Posterior cingulate gyrus (tissue), 11 donors: ENCODE measurements at places on chromosomes 12 and 14.

DNA sequence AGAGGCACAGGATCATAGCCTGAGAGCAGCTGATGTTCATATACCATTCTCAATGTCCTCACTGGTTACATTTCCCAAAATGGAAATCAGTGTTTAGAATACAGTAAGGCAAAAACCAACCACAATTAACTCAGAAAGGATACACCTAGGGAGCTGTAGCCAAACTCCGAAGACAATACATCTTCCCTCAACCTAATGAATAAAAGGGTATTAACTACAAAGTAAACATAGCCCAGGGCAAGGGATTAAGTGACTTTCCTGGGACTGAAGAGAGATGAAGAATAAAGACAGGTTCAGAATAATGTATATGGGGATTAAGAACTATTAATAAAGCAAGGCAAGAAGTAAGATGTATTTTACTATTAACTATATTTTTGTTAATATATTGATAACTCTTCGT, 79.5 kb downstream of the RPS29 start:
- DNase-seq = no peak

- DNase-seq = no peak
Measured at GRCh38 chr12:68888243-68888642, 44.7 kb downstream of the CPM start.

DNA sequence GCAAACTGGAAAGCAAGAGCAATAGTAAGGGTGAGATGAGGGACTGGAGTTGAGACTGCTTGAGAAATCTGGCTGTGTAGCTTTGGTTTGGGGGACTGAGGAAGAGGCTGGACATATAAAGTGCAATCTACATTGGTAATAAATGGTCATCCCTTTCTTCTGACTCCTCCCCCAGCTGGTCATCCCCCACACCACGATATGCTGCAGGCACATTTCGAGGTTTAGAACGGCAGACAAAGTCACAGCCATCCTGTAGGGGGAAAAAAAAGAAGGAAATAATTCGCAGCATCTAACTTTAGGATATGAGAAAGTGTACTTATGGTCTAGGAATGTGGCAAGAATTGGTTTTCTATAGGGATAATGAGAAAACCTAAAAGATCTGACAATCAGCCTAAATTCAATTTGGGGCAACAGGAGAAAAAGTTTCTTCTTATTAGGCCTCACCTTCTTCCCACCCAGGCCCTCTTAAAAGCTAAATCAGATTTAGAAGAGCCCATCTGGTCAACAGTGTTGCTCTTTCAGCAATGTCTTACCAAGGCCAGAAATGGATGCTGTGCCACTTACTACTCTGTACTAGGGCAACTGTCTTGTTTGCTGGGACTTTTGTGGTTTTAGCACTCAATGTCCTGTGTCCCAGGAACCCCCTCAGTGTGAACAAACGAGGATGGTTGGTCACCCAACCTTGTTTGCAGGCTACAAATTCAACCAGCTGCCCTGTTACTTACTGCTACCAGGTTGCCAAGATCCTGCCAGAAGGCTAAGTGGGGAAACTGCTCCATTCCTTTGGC, 7.6 kb downstream of the M6PR start:
- no peak for DNase-seq

DNA sequence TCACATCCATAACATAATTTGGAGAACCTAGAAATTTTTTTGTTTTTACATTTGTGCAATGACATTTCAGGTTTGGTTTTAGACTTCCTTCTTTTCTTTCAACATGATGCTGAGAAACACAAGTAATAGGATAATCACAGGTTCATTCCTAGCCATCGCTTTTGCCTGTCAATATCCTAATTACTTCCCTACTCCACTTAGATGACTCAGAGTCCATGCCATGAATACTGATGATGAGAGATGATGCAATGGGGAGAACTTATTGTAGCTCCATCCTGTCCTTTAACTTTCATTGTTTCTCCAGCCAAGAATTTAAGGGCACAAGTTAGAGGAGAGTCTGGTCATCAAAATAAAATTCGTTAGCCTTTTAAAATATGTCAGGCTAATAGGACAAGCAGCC, 101.3 kb downstream of the PTPRO start:
- DNase-seq = no peak

- DNase-seq = no peak
Measured at GRCh38 chr12:111309584-111309983, 59.3 kb downstream of the PHETA1 start.

DNA sequence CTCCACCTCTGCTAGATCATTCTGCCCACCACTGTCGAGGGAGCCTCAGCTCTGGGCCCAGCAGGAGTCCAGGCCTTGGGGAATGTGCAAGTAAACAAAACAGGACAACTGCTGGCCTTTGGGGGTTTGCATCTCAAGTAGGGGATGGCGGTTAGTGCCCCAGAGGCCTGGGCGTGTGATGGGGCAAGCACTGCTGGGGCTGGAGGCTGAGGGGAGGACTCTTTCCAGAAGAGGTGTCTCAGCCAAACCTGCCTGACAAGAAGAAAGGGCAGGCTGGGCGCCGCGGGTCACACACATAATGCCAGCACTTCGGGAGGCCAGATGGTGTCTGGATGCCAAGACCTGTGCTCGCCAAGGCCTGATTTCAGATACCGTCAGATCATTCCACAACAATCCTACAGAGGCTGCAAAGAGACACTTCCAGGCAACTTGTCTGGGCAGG, 8.6 kb upstream of the ALDH2 start:
- DNase-seq = no peak

DNA sequence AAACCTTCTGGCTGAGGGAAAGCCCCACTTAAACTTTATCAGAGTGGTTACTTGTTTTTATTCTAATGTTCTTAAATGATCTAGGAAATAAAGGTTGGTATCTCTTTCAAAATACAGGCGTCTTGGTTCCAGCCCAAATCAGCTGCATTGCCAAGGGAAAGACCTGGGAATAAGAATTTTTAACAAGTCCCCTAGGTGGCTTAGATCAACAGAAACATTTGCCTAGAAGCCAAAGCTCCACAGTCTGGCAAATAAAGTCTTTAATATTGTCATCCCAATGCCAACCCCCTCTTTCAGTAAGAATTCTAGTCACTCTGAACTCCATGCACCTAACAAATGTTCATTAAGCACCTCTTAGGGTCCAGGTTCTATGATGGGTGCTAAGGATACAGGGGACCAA, 66.8 kb downstream of the ARL6IP4 start:
- no peak for DNase-seq

DNA sequence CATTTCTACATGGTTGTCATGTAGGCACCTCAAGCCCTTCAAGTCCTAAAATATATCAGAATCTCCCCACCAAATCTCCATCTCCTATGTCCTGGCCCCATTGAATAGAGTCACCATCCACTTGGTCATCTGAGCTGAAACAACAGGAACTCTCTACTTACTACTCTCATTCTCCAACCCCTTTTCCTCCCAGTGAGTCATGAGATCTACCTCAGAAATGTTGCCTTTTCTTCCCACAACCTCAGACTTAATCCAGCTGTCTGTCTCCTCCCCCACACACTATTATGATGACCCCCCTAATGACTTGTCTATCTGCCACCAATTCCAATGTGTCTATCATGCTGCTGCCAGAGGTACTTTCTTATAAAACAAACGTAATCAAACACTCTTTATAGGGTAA, 72.3 kb upstream of the TMEM263 start:
- no peak for DNase-seq

- DNase-seq = no peak
Measured at GRCh38 chr12:69475237-69475975, 5.2 kb downstream of the FRS2 start.

DNA sequence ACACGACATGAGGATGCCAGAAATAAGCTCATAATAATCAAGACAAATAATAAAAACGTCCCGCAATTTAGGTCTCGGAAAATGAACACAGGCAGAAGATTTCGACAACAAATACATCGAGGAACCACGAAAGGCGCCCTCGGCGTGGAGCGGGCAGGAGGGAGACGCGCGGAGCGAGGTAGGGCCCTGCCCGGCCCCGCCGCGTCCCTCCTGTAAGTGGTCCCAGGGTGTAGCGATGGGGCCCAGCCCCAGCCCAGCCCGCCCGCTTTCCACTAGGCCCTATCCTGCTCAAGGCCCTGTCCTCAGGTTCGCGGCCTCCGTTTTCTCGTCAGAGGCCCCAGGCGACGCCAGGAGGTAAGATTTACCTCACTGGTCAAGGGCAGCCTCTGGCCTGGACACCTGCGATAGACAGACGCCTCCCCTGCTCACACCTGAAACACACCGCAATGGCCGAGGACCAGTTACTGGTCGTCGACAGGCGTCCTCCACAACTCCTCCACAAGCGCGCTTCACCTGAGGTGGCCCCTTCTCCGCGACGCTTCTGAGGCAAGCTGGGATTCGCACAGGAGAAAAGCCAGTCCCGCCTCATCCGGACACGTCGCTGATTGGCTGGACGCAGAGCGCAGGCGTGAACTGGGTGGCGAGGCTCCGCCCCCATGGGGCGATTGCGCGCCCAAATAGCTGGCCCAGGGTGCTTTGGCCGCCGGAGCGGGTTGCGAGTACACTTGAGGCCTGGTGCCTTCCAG, at the start of gene SYCP3:
Gene SYCP3, minus strand, starts transcription at position 543 of the 746 bp plus-strand sequence. CDS start 1,527 bp downstream, outside the sequence.
- no peak for DNase-seq

GRCh38 chr12:89339526-89339925, 12.8 kb downstream of the DUSP6 start:
- no peak for DNase-seq

DNA sequence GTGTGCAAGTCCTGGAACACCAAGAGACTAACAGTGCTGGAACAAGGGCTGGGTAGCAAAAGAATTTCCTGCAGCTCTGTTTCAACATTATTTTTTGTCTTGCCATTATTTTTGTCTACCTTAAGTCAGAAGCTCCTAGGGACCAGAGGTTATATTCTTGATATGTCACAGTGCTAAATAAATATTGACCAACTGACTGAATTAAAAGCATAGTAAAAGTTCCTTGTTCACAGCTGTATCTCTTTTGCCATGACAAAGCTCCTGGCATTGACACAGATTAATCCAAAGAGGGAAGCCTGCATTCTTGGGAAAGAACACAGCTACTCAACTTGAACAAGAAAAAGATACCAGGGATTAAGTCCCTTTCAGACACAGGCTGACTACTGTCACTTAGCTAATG, 136.5 kb downstream of the SPTSSA start:
- DNase-seq = no peak

GRCh38 chr14:89384023-89384422, 33.0 kb downstream of the FOXN3 start:
- DNase-seq = no peak

DNA sequence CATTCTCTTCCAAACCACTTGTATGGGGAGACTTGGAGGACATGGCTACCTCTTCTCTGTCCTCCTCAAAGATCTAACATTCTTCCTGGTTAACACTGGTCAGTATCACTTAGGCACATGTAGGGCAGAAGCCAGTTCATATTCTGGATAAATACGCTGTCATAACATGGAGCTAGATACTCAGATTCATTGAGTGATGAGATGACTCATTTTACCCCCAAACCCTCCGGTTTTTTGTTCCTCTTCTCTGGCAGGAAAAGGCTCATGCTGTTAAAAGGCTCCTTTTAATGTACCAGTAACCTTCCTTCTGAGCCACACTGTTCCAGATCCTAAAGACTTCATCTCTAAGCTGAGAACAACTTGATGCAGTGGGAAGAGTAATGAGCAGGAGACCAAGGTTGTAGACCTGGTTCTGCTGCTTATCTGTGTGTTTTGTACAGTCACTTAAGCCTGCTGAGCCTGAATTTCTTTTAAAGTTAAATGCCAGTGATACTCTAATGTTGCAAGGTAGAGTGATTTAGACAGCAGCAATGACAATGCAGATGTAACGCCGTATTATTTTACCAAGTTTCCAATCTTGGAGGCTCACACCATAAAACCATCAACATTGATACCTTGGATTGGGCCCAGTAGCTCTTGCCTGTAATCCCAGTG, 57.3 kb upstream of the ELK3 start:
- no peak for DNase-seq

DNA sequence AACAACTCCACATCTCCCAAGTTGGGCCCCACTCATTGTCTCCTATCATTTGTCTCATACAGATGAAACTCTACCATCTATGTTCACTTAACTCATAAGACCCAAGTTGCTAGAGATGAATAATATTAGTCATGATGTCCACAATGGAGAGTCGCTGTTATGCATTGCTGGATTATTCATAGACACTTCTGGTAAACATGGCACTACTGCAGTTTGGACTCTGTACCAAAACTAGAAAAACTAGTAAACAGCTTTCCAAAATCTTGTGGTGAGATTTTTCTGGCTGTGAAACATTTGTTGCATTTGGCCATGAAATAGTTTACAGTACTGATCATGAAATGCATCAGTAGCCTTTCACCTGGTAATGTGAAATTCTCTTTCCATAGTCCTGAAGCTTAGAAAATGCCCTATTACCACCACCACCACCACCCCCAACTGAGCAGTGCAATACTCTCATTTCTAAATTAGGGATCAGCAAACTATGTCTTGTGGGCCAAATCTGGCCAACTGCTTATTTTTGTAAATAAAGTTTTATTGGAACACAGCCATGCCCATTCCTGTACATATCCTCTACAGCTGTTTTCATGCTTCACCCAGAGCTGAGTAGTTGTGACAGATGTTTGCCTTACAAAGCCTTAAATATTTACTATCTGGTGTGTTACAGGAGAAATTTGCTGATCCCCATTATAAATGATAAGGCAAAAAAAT, 236.5 kb downstream of the DPF3 start:
- no peak for DNase-seq

GRCh38 chr12:108757856-108758255, 26.5 kb upstream of the CORO1C start:
- DNase-seq = no peak

GRCh38 chr14:105043641-105044040, 21.6 kb downstream of the GPR132 start:
- DNase-seq = no peak

GRCh38 chr12:110807640-110808039, 39.1 kb upstream of the CCDC63 start:
- DNase-seq = no peak

DNA sequence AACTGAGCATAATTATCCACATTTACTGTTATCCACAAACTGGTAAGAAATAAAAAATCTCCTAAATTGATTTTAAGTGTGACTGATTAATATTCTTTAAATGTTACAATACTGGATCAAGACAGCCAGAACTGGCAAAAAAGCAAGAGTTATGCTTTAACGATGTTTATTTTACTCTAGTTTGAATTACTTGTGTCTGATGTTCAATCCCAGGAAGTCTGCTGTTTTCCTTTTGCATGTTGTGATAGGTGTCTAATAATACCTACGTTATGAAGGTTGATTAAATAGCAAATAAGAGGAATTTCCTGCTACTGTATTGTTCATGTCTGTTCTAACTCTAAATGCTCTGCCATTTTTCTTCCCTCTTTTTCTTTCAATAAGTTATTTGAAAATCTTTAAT, 34.4 kb upstream of the OTOGL start:
- DNase-seq = no peak

GRCh38 chr12:59041241-59042121, 121.2 kb upstream of the LRIG3 start:
- no peak for DNase-seq

- no peak for DNase-seq
Measured at GRCh38 chr14:100538351-100539002, 48.7 kb downstream of the BEGAIN start.

DNA sequence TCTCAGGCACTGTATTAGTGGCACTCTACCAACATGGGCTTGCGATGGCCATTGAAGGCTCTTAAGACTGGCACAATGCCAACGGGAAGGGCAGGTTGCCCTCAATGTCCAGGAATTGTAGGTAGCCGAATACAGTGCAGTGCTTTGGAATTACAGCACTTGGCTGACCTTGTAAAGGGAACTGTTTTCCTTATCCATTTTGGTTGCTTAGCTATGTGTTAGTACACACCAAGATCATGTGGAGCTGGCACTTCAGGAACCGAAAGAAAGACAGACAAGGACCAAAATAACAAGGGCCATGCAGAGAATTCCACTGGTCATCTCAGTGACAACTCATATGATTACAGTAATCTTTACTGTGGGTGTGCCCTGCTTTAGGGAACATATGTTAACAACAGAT, 72.7 kb downstream of the DYRK2 start:
- no peak for DNase-seq
